NCI-H1105 (cell line): ENCODE measurements at places on chromosomes 4 and X.

DNA sequence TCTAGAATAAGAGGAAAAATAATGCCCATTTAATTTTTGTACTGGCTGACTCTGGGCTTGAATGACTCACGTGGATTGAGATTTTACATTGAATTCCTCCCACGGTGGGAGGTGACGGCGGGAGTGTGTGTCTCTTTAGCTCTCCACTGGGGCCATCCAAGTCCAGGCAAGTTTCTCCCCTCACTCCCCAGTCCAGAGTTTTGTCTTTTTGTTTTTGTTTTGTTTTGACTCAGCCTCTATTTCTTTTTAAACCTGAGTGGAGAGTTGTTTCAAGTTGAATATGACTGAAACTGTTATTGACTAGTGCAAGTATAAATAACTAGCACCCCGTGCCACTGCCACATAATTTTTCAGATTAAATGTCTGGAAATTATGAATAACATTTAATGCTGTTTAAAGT, 13.6 kb downstream of the CHST7 start:
- DNase-seq: no peak

DNA sequence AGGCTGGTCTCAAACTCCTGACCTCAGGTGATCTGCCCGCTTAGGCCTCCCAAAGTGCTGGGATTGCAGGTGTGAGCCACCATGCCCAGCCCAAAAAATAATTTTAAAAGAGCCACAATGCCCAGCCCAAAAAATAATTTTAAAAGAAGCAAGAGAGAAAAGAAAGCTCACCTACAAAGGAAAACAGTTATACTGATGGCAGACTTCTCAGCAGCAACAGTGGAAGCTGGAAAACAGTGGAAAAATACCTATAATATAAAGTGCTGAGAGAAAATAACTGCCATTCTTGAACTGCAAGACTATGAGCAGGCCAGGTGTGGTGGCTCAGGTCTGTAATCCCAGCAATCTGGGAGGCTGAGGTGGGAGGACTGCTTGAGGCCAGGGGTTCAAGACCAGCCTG, 13.3 kb upstream of the HMGB2 start:
- no peak for DNase-seq

DNA sequence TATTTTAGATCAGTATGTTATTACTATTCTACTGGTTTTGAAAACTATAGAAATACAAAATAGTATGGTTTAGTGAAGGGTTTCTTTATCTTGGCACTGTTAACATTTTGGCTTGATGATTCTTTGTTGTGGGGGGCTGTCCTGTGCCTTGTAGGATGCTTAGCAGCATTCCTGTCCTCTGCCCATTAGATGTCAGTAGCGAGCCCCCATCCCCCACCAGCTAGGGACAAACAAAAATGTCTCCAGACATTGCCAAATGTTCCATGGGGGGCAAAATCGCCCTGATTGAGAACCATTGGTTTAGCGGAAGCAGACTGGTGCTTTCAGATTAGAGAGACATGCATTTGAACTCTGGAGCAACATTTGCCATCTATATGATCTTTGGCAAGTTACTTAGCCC, 23.3 kb downstream of the SPARCL1 start:
- no peak for DNase-seq

- DNase-seq: no peak
These were observed 401.0 kb downstream of the FSTL5 start for GRCh38 chr4:161762796-161763195.

GRCh38 chrX:154718616-154719015, 32.3 kb downstream of the GAB3 start:
- DNase-seq: no peak

- DNase-seq: no peak
These were observed 59.1 kb upstream of the USP9X start for GRCh38 chrX:41025926-41026701.

GRCh38 chrX:145213504-145213903, 33.8 kb upstream of the SPANXN1 start:
- no peak for DNase-seq

GRCh38 chrX:97551821-97552220, 668.1 kb downstream of the RPA4 start:
- no peak for DNase-seq

DNA sequence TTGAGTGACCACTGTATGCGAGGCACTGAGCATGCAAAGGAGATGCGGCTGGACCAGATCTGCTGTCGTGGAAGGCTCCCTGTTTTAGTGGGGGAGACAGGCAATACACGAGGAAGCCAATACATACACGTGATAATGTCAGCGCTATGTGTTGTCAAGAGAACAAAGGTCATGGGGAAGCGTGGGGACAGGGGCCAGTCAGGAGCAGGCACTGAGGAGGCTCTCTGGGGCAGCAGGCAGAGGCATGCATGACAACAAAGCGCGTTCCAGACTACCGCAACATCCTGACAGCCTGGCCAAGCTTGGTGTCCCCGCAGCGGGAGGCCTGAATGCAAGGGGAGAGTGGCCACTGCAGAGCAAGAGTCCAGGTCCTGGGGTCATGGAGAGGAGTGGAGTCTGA, 61.9 kb downstream of the DCTD start:
- DNase-seq: no peak

DNA sequence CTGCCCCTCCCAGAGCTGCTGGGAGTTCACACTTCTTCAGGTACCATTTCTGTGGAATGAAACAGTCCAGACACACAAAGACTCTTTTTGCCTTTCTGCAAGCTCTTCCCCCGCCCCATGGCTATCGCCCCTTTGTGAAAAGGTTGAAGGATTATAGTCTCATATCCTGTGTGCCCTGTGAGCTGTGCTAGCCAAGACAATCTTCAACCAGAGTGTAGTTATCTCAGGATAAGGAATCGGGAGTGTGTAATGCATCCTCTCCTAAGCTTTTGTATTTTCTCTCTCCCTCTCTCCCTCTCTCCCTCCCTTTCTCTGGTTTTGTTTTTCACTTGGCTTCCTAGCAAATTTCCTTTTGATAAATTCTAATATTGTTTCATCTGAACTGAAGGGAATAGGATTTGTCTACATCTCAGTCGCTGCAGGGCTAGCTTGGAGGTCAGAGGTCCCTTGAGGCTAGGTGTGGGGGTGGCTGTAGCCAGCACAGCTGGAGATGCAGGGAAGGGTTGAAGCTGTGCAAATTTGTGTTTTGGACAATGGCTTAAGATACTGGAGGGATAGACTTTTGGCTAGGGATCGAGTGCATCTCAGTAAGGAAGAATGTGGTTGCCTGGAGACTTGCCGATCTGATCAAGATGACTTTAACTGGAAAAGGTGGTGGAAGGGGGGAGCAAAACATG, 74.6 kb upstream of the NALF2 start:
- no peak for DNase-seq

DNA sequence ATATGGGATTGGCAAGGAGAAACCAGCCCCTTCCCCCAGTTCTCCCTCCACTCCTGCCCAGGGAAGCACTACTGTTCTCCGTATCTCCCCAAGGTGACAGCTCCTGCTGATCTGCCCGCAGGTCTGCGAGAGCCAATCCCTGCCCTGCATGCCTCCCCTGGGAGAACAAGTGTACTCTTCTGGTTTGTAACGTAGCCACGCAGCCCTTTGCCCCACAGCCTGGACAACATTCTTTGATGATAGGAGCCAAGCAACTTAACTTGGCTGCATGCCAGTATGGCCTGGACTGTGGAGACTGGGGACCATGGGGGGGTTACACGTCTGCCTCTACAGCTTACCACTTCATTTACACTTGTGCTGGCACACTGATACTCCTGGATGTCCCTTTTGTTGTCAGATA, 2.0 kb downstream of the STBD1 start:
- DNase-seq: no peak

DNA sequence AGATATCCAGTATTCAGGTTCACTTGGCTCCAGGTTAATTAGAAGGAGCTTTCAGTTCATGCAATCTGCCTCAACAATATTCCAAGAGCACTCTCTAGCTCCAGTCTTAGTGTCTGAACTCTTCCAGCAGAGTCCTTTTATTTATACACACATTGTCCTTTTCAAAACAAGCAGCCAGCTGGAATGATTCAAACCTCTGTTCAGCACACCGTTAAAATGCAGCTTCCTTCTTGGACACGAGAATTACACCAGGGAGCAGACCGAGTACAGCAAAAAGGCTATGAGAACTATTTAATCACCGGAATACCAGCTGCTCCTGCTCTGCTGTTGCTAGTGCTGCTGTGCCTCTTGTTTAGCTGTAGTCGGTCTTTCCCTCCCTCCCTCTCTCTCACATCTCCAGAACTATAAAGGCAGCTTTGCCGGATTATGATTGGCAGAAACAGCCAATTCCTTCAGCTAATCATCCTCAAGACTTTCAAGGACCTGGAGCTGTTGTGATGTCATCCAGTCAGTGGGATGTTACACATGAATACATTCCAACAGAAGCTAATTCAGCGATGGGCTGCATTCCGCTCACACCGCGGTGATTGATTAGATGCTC, at the start of gene NDST4:
Gene NDST4 (minus strand): TSS at position 115 of the 601 bp plus-strand sequence. CDS start 36,584 bp downstream, outside the sequence.
- peak; percentile 19 for DNase-seq

DNA sequence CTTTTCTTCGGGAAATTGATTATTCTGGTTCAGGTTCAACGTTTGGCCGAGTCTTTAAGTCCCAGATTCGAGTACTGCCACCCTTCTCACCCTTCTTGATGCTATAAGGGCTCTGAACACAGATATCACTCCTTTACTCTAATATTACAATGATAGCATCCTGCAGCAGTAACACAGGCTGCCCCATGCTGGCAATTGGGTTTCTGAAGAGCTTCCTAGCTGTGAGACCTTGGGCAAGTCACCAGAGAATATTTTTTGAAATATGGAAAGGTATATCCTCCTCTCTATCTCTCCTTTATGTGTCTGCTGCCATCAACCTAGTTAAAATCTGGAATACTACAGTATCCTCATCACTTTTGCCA, 297 bp upstream of the MTMR8 start:
- DNase-seq: no peak

DNA sequence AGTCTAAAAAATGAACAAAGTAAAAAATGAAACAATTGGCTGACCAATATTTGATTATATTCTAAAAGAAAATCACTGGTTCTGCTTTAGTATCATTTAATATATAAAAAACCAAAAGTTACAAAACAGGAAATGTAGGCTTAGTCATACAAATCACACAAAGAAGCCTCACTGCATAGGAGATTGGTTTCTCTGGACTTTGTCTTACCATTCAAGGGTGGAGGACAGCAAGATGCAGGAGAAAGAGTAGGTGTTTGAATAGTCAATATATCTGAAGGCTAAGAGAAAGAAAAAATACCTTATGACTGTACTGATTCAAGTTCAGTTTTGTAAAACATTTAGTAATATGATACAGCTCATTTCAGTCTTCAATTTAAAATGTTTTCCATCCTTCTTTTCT, 28.6 kb upstream of the TAF9B start:
- no peak for DNase-seq

GRCh38 chrX:20507901-20508620, 241.4 kb upstream of the RPS6KA3 start:
- DNase-seq: no peak

DNA sequence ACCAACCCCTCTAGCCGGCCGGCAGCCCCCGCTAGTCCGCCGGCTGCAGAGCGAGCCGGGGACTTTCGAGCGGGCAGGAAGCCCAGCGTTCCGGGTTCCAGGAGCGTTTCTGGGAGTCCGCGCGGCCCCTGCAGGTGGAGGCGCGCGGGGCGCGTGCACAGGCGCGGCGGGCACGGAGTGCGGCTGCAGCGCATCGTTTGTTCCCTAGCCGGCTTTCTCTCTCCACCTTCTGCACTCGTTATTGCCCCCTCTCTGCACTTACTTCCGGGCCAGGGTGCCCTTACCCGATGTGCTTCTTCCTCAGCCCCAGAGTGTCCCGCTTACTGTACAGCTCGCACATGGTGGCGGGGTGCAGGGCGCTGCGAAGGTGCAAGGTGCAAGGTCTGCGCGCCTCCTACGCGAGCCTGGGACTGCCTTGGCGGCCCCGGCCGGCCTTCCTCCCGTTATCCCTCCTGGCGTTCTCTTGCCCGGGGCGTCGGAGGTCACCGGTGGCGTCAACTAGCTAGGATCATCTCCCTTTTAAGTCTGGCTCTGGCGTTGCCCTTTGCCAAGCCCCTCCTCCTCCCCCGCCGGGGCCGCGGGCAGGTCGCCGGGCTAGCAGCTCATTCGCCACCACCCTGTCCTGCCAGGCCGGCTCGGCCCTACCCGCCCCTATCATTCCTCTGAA, at the start of gene ETNPPL:
Gene ETNPPL (minus strand): TSS at position 495 of the 667 bp plus-strand sequence. CDS start 155 bp downstream, at position 340.
- peak; percentile 5 for DNase-seq

GRCh38 chr4:172947594-172947993, 221.0 kb upstream of the GALNT7 start:
- no peak for DNase-seq

DNA sequence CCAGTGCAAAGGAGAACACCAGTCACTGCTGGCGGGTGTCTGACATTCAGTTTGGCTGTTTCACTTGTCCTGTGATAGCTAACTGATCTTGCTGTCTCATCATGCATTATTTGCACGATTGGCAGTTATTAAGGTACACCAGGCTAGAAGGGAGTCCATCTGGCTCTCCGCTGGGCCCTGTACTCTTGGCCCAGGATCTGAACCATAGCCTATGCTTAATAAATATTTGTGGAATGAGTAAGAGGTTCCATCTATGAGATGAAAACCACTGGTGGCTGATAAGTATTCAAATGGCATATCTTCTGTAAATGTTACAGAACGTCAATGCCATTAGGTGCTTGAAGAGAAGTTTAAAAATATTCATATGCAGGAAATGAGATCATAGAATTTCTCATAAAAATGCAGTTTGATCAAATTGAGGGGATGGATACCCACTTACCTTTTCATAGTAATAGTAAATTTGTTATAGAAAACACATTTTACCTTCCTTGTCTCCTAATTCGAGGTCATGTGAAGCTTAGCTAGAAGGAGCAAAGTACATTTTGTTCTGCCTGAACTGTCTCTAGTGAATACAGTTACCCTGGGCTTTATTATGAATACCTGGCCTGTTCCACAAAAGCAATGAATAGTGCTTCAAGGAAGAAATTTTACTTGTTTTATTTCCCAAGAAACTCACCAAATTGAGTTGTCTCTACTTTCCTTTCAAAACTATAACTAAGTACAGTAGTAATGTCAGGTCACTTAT, 213.5 kb downstream of the CBR4 start:
- DNase-seq: no peak

- DNase-seq: no peak
These were observed 79.3 kb downstream of the GABRB1 start for GRCh38 chr4:47110546-47111132.

DNA sequence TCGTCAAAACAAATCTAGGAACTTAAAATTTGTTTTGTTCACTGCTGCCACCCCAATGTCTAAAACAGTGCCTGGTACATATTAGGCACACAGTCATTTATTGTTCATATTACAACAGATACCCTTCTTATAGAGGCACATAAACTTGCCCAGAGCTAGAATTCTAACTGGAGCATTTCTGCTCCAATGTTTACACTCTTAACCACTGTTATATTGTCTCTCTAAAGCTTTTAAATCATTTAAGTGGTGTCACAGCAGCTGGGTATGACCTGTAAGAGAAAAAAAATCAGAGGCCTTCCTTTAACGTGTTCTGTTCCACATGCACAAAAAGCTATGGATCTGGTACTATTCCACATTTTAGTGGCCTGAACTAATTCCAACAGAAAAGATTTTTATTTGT, 3.0 kb downstream of the UBE2D3 start:
- DNase-seq: no peak

- no peak for DNase-seq
These were observed 279.6 kb downstream of the CFAP299 start for GRCh38 chr4:80615099-80615498.

- no peak for DNase-seq
These were observed 90.4 kb upstream of the RAB40AL start for GRCh38 chrX:102846544-102847236.
